ENCODE measurements at places on chromosomes 1 and 21.

DNA sequence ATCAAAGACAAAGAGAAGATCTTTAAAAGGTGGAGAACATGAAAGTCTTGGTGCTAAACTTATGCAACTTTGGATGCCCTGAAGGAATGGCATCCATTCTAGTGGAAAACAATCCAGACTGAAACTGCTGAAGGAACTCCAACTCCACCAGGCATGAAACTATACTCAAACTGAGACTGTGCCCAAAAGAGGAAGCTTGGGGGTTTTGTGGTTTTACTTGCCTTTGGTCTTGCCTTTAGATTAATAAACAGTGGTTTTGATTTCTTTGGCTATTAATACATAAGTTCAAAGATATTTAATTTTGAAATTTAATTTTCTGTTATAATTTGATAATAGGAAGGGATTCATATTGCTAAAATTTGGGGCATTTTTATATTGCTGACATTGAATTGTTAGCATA, 17.4 kb upstream of the SLC30A10 start:
- H3K27me3 ChIP-seq: no peaks in the 10 kb centered on the region
- no peak overlapping the region for H3K27ac ChIP-seq
- H3K36me3 ChIP-seq: no peaks in the 10 kb centered on the region
- DNase-seq: no peak
- no peak overlapping the region for H3K4me3 ChIP-seq

- no peak overlapping the region for H3K27ac ChIP-seq
- no peaks in the 10 kb centered on the region for H3K27me3 ChIP-seq
- no peaks in the 10 kb centered on the region for H3K36me3 ChIP-seq
- H3K4me1 ChIP-seq: no peaks in the 10 kb centered on the region
- H3K4me3 ChIP-seq: no peak overlapping the region
These were observed 458.2 kb upstream of the RUNX1 start for GRCh38 chr21:35507181-35507759.

GRCh38 chr1:226886122-226886901, 15.9 kb downstream of the PSEN2 start:
- no peaks in the 10 kb centered on the region for H3K27me3 ChIP-seq
- peaks cover 14% of the 10 kb centered on the region for H3K4me1 ChIP-seq
- no peaks in the 10 kb centered on the region for H3K36me3 ChIP-seq
- H3K4me3 ChIP-seq: no peak overlapping the region

- H3K4me3 ChIP-seq: no peak overlapping the region
- H3K27ac ChIP-seq: peak overlapping the region; percentile 68
- peaks cover 6% of the 10 kb centered on the region for H3K4me1 ChIP-seq
These were observed 157.7 kb downstream of the TOMM20 start for GRCh38 chr1:234970731-234971476.

- H3K36me3 ChIP-seq: no peaks in the 10 kb centered on the region
- H3K4me1 ChIP-seq: peaks cover 15% of the 10 kb centered on the region
- no peak overlapping the region for H3K4me3 ChIP-seq
These were observed 253.1 kb upstream of the IRF2BP2 start for GRCh38 chr1:234862944-234863515.

GRCh38 chr21:32182449-32182848, 96.4 kb downstream of the MIS18A start:
- H3K4me1 ChIP-seq: no peaks in the 10 kb centered on the region
- H3K36me3 ChIP-seq: no peaks in the 10 kb centered on the region
- no peak for DNase-seq
- H3K4me3 ChIP-seq: no peak overlapping the region

DNA sequence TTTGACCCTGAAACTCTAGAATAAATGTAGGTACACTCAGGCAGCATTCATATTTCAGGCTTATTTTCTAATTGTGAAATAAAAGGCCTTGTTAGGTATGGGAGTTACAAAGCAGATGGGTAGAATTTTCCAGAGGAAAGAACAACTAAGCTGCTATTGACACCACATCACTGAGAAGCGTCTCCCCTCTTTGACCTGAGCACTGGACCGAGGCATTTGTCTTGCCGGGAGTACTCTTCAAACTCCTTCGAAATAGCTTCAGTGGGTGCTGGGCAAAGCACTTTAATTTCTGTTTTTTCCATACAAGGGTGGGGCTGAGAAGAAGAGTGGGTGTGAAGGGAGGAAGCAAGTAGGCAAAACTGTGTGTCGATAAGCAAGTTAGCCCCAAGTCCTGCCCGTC, 36.4 kb downstream of the ABCA4 start:
- H3K36me3 ChIP-seq: no peaks in the 10 kb centered on the region
- H3K27me3 ChIP-seq: no peaks in the 10 kb centered on the region
- H3K4me3 ChIP-seq: no peak overlapping the region
- no peak for DNase-seq
- no peak overlapping the region for H3K27ac ChIP-seq

- no peaks in the 10 kb centered on the region for H3K36me3 ChIP-seq
- H3K4me1 ChIP-seq: no peaks in the 10 kb centered on the region
- H3K27me3 ChIP-seq: peaks cover 13% of the 10 kb centered on the region
- no peak overlapping the region for H3K27ac ChIP-seq
These were observed 6.4 kb downstream of the GABRD start for GRCh38 chr1:2025491-2025981.

DNA sequence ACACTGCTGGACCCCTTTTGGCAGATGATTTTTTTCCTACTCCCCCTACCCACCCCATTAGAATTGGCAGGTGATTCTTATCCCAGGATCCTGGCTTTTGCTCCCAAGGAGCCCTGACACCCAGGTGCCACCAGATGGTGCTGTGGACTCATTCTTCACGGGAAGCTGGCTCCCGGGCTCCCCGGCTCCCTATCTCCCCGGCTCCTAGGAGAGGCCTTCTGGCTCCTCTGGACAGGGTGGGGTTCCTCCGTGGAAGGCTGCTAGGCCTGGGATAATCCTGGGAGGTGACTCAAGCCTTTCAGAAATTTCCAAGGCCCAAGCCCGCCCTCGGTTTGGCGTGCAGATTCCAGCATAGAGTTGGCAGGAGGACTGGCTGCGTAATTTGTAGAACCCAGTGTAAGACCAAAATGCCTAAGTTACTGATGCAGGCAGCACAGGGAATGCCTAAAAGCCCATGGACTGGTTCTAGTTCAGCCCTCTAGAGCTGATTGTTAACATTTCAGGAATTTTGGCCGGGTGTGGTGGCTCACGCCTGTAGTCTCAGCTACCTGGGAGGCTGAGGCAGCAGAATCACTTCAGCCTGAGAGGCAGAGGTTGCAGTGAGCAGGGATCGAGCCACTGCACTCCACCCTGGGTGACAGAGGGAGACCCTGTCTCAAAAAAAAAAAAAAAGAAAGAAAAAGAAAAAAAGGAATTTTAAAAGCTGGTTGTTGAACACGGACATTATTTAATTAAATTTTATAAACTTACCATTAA, 6.8 kb upstream of the BSDC1 start:
- peak; percentile 89 for DNase-seq
- no peak overlapping the region for H3K4me3 ChIP-seq
- no peaks in the 10 kb centered on the region for H3K4me1 ChIP-seq
- no peak overlapping the region for H3K27ac ChIP-seq
- no peaks in the 10 kb centered on the region for H3K27me3 ChIP-seq

- no peaks in the 10 kb centered on the region for H3K27me3 ChIP-seq
- H3K4me3 ChIP-seq: no peak overlapping the region
- no peaks in the 10 kb centered on the region for H3K4me1 ChIP-seq
- H3K36me3 ChIP-seq: no peaks in the 10 kb centered on the region
- DNase-seq: no peak
These were observed 88.9 kb upstream of the ARHGAP29 start for GRCh38 chr1:94326329-94326728.

GRCh38 chr1:160708801-160709200, 2.8 kb downstream of the CD48 start:
- no peaks in the 10 kb centered on the region for H3K36me3 ChIP-seq
- H3K4me3 ChIP-seq: no peak overlapping the region
- peak overlapping the region; percentile 32 for H3K27ac ChIP-seq

DNA sequence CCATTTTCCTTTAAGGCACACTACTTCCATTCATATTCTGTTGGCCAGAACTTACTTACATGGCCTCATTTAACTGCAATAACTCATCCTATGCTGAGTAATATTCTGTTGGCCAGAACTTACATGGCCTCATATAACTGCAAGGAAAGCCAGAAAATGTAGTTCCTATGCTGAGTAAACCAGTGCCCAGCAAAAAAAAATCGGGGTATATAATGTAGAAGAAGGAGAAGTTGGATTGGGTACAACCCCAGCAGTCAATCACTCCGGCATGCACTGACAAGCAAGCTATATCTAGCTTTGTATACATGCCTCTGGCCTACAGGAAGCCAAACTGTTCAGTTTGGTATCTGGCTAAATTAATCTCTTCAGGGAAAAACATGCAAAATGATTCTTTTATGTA, 39.4 kb upstream of the PPIH start:
- no peak for DNase-seq
- H3K4me3 ChIP-seq: no peak overlapping the region
- no peak overlapping the region for H3K27ac ChIP-seq
- H3K4me1 ChIP-seq: no peaks in the 10 kb centered on the region
- no peaks in the 10 kb centered on the region for H3K27me3 ChIP-seq

DNA sequence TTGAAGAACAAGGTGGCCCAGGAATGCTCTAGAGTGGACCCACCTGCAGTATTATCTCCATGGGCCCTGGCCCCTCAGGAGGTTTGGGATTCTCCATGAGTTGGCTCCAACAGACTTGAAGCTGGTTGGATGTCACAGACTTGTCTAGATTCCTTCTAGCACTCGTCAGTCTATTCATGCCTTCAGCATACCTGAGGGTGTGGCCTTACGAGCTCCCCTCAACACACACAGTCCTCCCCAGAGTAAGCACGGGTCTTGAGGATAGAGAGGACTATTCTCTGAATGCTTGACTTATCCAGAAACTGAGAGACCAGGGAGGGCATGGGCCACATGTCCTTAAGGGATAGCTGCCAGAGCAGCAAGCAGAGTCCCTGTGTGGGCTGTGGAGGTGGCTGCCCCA, 45.9 kb upstream of the COL6A1 start:
- no peak for DNase-seq
- H3K4me1 ChIP-seq: no peaks in the 10 kb centered on the region
- no peak overlapping the region for H3K4me3 ChIP-seq
- H3K36me3 ChIP-seq: no peaks in the 10 kb centered on the region
- H3K27me3 ChIP-seq: no peaks in the 10 kb centered on the region
- no peak overlapping the region for H3K27ac ChIP-seq

DNA sequence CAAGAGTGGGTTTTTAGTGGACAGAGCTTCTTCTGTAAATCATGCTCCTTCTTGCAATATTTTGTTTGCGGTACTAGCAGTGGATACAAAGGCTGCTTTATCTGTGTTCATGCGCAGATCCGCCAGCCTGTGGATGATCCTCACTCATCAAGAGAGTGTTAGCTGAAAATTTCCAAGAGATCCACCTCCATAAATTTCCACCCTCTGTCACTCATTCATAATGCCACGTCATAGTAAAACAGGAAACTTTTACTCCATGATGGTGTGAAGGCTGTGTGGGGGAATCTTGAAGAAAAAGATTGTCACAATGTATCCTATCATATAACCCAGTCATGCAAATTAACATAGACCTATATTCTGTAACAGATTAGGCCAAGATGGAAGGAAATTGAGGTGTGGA, 4.4 kb upstream of the MAPKAPK2 start:
- no peaks in the 10 kb centered on the region for H3K27me3 ChIP-seq
- DNase-seq: no peak
- H3K27ac ChIP-seq: no peak overlapping the region
- H3K36me3 ChIP-seq: no peaks in the 10 kb centered on the region

DNA sequence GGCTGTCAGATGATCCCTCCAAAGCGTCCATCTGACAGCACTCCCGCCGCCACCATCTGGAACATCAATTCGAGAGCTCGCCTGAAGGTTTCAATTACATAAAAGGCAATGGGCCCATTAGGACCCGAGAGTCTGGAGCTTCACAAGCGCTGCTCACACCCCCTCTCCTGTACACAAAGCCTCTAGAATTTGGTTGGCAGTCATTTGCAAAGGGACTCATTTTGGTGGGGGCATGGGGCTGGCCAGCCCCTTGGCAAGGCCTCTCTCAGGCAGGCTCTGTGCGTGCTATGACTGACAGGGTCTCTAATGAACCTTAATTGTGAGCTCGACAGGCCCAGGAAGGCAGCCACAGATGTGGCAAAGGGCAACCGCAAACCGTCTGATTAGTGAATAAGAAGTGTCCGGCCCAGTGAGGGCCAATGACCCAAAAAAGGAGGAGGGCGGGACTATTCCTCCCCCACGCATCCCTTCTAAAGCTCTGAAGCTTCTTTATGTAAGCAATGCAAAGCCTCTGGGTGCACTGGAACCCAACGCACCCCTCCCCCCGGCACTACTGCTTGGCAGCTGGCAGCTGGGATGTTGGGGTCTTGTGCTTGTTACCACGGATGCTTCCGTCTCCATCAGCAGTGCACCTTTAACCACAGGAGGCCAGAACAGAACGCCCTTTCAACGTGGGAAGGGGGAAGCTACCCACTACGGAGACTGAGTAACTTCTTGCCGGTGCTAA, 79.4 kb downstream of the CAPZB start:
- no peaks in the 10 kb centered on the region for H3K4me1 ChIP-seq
- H3K27me3 ChIP-seq: no peaks in the 10 kb centered on the region
- no peaks in the 10 kb centered on the region for H3K36me3 ChIP-seq
- H3K27ac ChIP-seq: peak overlapping the region; percentile 56

DNA sequence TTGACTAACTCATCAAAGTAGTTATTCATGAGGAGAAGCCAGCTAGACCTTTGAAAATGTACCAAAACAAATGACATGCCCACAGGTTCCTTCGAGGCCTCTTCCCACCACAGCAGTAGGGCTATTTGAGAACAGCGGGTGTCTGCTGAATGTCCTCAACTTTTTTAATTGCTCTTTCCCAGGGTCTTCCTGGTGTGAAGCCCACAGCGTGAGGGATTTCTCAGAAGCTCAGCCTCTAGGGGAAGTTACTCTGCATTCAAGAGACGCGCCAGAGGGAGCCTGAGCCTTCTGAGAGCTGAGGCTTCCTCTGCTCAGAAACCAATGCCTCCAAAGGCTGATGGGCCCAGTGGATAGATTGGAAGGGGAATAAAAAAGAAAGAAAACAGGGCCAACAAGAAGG, 153.6 kb downstream of the OLFM3 start:
- no peaks in the 10 kb centered on the region for H3K36me3 ChIP-seq
- no peaks in the 10 kb centered on the region for H3K27me3 ChIP-seq
- no peaks in the 10 kb centered on the region for H3K4me1 ChIP-seq
- no peak for DNase-seq

DNA sequence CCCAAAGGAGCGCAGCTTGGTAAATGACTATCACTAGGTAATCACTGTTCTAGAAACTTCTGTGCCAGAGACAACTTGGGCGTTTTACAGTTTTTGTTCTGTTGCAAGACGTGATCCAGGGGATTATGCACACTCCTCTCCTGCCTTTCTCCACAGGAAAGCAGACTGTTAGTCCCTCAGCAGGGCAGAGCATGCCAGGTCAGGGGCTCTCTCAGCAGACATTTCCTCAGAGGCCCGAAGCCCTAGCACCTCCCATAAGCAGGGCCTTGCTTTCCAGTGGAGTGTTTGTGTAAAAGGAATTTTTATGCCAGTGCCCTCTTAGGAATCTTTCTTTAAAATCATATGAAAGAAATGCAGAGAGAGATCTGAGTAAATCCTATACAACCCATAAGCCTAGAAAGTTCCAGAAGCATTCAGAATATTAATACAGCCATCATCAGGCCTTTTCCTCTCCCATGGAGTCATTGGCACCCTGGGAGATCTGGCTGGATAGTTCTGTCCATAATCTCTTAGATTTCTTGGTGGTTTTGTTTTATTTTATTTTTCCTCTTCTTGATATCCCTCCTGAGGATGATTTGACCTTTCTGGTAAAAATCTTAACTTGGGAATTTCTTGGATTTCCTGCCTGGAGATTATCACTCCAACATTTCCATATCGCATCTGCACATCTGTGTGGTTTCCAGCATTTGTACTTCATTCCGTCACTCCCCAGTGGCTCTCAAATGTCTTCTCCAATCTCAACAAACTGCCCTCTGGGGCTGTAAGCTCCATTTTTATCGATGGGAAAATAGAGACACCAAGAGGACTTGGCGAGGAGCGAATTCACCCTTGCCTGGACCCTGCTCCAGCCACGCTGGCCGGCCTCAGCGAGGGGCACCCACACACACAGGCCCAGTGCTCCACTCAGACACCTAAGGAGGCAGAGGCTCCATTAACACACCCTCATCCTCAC, 116.1 kb downstream of the PSMG1 start:
- no peak overlapping the region for H3K4me3 ChIP-seq
- H3K36me3 ChIP-seq: no peaks in the 10 kb centered on the region
- no peaks in the 10 kb centered on the region for H3K4me1 ChIP-seq
